ENCODE measurements at places on chromosomes 7 and 10.

DNA sequence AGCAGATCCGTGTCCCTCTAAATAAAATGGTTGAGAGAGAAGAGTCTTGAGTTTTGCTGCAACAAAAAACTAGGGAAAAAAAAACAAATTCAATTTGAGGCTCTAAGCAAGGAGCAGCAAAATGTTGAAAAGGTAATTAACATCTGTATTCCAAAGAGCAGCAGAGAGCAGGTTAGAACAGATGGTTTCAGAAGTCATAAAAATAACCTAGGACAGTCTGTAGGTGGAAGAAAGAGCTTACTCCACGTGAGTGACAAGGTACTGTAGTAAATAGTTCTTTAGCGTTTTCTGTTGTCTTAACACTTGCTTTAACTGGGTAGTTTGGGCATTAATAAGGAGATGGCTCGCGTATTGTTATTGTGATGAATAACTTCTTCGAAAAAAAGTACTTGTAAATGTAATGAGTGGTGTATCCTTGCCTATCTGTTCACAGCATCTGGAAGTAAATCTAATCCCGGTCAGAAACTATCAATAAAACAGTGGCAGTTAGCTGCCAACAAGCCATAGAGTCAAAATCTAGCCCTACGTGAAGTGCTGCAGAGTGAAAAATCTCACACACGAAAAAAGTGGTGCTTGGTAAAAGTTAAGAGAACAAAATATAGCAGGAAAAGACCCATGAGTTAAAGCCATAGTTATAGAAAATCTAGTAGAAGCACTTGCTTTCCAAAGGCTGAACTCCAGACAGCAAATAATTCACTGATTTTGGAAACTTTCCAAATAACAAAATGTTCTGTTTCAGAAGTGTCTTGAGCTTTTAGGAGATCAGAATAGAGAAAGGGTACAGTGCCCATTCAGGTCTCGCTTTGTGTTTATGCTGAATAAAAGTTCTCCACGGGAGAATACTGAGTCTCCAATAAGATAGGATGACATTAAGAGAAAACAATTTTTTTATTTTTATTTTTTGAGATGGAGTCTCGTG, 49.3 kb upstream of the PARD3 start:
- H3K4me1 ChIP-seq = peaks cover 27% of the 10 kb centered on the region
- DNase-seq = no peak
- no peaks in the 10 kb centered on the region for H3K36me3 ChIP-seq

DNA sequence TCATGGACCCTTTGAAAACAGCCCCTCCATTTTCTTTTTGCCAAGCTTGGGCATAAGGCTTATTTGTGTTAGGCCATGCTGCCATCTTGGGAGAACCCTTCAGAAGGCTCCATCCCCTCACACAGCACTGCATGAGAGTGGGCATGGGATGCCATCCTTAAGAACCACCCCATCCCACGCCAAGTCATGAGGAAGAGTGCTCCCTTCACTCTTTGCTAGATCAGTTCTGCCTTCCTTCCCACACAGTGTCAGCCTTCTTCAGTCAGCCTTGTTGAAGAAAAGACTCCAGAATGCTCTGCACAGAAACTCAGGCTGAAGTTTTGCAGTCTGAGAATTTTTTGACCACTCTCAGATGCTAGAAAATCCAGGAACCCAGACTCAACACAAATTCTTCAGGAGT, 15.5 kb upstream of the CHN2 start:
- H3K36me3 ChIP-seq = no peaks in the 10 kb centered on the region
- no peak overlapping the region for H3K27ac ChIP-seq
- H3K4me3 ChIP-seq = no peak overlapping the region
- DNase-seq = no peak
- no peaks in the 10 kb centered on the region for H3K27me3 ChIP-seq

- no peaks in the 10 kb centered on the region for H3K4me1 ChIP-seq
- H3K27me3 ChIP-seq = peaks cover 3% of the 10 kb centered on the region
- no peak overlapping the region for H3K4me3 ChIP-seq
- H3K36me3 ChIP-seq = no peaks in the 10 kb centered on the region
Measured at GRCh38 chr7:99235925-99236324, 28.0 kb upstream of the KPNA7 start.

DNA sequence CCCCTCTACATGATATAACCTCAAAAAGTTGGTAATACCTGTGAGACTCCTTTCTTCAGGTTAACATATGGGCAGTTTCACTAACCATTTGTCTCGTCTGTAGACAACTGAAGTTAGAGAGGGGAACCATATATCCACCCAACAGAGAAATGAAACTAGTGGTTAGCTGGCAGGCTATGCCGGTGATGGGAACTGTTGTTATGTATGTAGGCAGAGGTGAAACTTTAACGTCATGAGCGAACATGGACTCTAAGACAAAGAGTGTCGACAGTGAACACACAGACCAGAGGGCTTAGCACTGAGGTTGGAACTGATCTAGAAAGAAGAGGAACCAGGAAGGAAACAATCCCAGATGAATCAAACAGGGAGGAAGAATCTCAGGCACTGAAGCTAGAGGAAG, 112.4 kb downstream of the ELMO1 start:
- H3K4me1 ChIP-seq = no peaks in the 10 kb centered on the region
- H3K27ac ChIP-seq = no peak overlapping the region
- no peak overlapping the region for H3K4me3 ChIP-seq
- DNase-seq = no peak

DNA sequence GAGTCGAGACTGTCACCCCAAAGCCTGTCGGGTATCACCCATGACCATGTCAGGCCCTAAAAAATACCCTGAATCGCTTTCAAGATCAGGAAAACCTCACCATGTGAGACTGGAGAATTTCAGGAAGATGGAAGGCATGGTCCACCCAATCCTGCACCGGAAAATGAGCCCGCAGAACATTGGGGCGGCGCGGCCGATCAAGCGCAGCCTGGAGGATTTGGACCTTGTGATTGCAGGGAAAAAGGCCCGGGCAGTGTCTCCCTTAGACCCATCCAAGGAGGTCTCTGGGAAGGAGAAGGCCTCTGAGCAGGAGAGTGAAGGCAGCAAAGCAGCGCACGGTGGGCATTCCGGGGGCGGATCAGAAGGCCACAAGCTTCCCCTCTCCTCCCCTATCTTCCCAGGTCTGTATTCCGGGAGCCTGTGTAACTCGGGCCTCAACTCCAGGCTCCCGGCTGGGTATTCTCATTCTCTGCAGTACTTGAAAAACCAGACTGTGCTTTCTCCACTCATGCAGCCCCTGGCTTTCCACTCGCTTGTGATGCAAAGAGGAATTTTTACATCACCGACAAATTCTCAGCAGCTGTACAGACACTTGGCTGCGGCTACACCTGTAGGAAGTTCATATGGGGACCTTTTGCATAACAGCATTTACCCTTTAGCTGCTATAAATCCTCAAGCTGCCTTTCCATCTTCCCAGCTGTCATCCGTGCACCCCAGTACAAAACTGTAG, 176.2 kb downstream of the RTKN2 start:
- H3K4me3 ChIP-seq = no peak overlapping the region
- H3K27ac ChIP-seq = peak overlapping the region; percentile 19
- peaks cover 40% of the 10 kb centered on the region for H3K36me3 ChIP-seq
- peaks cover 36% of the 10 kb centered on the region for H3K4me1 ChIP-seq
- no peaks in the 10 kb centered on the region for H3K27me3 ChIP-seq

DNA sequence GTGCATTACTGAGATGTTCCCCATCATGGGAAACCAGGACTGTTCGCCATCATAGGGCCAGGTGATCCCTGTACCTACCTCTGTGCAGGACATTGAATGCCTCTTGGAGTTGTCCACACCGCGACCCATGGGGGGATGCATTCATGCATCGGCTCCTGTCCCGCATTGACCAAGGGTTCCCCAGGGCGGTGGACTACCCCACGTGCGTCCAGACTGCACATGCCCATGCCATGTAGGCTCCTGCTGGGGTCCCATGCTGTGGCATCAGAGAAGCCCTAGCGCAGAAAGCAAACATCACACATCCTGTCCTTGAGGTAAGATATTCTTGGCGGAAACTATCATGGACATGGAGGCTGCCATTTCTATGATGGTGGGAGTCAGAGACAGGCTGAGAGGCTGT, 121.6 kb upstream of the UNC5B start:
- H3K4me3 ChIP-seq = no peak overlapping the region
- H3K36me3 ChIP-seq = no peaks in the 10 kb centered on the region
- H3K27me3 ChIP-seq = peaks cover under 1% of the 10 kb centered on the region
- no peak overlapping the region for H3K27ac ChIP-seq
- H3K4me1 ChIP-seq = no peaks in the 10 kb centered on the region

GRCh38 chr10:130877126-130877525, 434.4 kb downstream of the TCERG1L start:
- no peak overlapping the region for H3K4me3 ChIP-seq
- H3K4me1 ChIP-seq = no peaks in the 10 kb centered on the region
- no peak for DNase-seq
- H3K27ac ChIP-seq = no peak overlapping the region
- H3K27me3 ChIP-seq = peaks cover 5% of the 10 kb centered on the region

DNA sequence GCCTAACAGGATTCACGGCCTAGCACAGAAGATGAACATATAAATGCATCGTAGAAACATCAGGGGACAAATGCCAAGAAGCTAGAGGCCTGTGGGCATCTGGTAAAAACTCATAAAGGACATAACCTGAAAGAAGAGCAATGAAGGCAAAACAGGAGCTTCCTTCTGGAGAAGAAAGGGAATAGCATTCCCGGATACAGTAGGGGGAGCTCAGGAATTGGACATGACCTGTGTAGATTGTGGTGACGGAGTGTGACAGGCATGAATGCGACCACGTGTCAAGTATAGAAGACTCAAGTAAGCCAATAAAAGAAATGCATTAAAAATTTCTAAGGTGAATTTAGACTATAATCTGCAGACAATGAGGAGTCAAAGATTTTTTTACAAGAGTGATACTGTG, 270.1 kb downstream of the AGMO start:
- no peaks in the 10 kb centered on the region for H3K36me3 ChIP-seq
- no peaks in the 10 kb centered on the region for H3K27me3 ChIP-seq
- H3K4me1 ChIP-seq = no peaks in the 10 kb centered on the region
- H3K27ac ChIP-seq = no peak overlapping the region
- DNase-seq = no peak

GRCh38 chr7:106071999-106072714, 40.0 kb downstream of the SYPL1 start:
- H3K4me1 ChIP-seq = peaks cover 71% of the 10 kb centered on the region
- H3K27me3 ChIP-seq = no peaks in the 10 kb centered on the region
- no peak overlapping the region for H3K4me3 ChIP-seq
- no peak for DNase-seq
- H3K36me3 ChIP-seq = no peaks in the 10 kb centered on the region

DNA sequence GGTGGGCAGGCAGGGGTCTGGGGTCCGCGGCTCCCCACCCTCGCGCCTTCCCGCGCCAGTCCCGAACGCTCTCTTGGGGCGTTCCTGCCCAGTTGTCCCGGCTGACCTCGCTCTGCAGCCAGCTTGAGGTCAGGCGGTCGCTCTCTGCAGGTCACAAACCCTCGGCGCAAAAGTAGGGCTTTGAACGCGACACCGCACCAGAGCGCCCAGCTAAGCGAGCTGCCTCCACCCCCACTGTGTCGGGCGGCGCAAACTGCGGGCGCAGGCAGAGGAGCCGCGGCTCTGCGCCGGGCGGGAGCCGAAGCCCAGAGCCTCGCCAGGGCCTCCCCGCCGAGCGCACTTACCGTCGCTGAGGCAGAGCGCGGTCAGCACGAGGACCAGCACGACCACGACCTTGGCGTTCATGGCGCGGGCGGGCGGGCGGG, 284 bp downstream of the CXCL12 start:
- H3K27me3 ChIP-seq = peaks cover 46% of the 10 kb centered on the region
- peak overlapping the region; percentile 68 for H3K4me3 ChIP-seq
- H3K27ac ChIP-seq = peak overlapping the region; percentile 48

- H3K27ac ChIP-seq = peak overlapping the region; percentile 36
- H3K36me3 ChIP-seq = no peaks in the 10 kb centered on the region
- no peaks in the 10 kb centered on the region for H3K27me3 ChIP-seq
- peaks cover 37% of the 10 kb centered on the region for H3K4me1 ChIP-seq
- H3K4me3 ChIP-seq = peak overlapping the region; percentile 7
Measured at GRCh38 chr7:105352018-105352612, 36.6 kb downstream of the SRPK2 start.

GRCh38 chr7:39501358-39501757, 64.8 kb upstream of the YAE1 start:
- no peaks in the 10 kb centered on the region for H3K4me1 ChIP-seq
- DNase-seq = no peak
- H3K4me3 ChIP-seq = no peak overlapping the region
- H3K27me3 ChIP-seq = no peaks in the 10 kb centered on the region

DNA sequence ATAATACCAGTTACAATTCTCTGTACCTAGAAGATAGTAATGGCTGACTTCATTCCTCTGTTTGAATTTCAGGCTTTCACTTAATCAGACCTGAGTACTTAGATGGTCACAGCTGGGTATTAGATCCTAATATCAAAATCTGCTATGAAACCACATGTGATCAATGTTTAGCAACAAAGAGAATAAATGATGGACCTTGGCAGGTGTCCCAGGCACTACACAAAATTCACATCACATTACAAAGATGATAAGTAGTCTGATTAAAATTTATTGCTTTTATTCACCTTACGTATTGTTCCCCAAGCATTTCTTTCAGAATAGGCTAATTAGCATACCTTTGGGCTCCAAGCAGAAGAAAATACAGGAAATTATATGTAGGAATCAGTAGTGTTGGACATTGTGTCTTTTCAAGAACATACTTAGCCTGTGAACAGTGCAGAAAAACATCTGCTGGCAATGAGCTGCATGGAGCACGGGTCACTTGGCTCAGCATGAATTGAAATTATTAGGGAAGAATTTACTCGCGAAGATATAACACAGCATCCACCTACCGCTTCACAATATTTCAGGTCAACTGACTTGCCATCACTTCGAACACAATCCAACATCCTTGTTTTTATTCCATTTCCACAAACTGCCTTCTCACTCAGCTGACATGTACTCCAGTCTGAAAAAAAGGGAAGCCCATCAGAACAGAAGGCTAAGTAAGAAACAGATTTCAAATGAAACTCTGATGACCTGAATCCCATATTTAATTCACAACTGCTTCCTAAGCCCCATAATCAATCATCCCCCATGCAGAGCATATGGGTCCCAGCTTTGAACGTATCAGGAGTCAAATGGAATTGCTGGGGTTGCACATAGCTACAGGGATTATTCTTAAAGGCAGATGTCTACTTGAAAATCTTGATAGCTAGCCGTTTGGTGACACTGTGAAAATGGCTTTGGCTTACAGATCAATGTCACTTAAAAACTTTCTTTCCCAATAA, 421.0 kb downstream of the THSD7A start:
- H3K4me3 ChIP-seq = no peak overlapping the region
- no peak overlapping the region for H3K27ac ChIP-seq
- no peaks in the 10 kb centered on the region for H3K36me3 ChIP-seq
- no peak for DNase-seq
- H3K27me3 ChIP-seq = no peaks in the 10 kb centered on the region

DNA sequence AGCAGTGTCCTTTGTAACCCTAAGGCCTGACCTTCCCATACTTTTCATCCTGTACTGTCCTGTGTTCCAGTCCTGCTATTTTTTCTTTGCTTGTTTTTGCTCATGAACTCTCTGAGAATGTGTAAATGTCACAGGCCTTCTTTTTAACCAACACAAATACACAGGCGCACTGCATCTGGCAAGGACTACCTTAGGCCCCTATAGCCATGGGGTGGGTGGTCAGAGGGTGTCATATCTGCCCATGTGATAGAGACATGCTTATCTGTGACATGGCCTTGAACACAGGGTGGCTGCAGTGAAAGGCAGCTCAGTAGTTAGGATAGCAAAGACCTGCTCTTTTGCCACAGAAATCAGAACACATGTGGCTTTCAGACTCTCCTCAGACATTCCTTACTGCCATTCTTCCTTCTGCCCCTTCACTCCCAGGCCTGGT, 3.9 kb upstream of the MBL2 start:
- H3K27me3 ChIP-seq = peaks cover 18% of the 10 kb centered on the region
- no peak overlapping the region for H3K4me3 ChIP-seq
- H3K36me3 ChIP-seq = no peaks in the 10 kb centered on the region
- no peak overlapping the region for H3K27ac ChIP-seq
- H3K4me1 ChIP-seq = no peaks in the 10 kb centered on the region
- DNase-seq = no peak

Data from suprapubic skin (tissue), 4 donors.